SK-N-SH treated with all-trans-retinoic acid at 6 μM for 48 hours (cell line): ENCODE measurements at places on chromosomes 12 and 14.

DNA sequence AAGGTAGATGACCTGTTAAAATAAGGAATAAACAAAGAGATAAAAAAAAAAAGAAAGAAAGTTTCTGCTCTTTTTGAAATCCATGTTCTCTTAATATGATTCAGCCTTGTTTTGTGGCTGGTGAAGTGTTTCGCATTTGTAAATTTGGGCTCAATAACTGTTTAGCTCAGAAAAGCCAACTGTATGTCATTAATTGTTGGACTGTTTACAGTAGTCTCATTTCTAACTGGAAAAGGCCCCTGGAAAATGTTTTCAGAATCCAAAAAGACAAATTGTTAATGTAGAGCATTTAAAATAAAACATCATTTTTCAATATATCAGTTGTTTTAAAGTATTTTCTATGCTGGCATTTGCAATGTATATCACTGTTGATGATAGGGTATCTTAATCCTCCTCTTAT is 47.4 kb upstream of the DYRK2 start:
- no peak for ATAC-seq

DNA sequence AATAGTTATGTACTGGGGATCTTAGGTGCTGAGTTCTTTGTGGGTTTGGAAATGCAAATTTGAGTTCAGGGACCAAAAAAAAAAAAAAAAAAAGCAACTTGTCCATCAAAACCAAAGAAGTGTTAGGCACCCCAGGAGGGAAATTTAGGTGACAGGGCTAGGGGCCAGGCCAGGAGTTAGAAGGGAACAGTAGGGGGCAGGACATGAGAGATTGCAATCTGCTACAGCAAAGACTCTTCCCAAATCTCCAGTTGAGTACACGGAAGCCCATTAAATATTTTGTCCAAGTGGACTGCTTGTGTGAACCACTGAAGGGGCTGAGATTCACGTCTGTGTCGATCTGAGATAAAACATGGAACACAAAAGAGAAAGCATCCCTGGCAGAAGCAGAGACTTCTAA is 52.8 kb downstream of the TSPAN19 start:
- no peak for ATAC-seq

DNA sequence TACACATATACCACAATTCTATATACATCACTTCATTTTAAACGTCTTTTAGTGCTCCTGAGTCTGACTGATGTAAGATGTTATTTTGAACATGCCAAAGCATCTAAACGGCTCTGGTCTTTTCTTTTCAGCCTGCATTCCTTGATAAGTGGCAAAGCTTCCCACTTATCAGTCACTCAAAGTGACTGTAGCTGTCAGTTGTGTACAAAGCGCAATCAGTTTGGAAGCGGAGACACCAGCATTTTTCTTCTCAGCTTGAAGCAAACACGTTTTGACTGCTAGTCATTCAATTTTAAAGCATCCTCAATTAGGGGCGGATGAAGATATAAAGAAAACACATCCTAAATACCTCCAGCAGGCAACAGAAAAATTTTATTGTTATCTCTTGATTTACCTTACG is 226.8 kb downstream of the SOX5 start:
- ATAC-seq, result no peak

DNA sequence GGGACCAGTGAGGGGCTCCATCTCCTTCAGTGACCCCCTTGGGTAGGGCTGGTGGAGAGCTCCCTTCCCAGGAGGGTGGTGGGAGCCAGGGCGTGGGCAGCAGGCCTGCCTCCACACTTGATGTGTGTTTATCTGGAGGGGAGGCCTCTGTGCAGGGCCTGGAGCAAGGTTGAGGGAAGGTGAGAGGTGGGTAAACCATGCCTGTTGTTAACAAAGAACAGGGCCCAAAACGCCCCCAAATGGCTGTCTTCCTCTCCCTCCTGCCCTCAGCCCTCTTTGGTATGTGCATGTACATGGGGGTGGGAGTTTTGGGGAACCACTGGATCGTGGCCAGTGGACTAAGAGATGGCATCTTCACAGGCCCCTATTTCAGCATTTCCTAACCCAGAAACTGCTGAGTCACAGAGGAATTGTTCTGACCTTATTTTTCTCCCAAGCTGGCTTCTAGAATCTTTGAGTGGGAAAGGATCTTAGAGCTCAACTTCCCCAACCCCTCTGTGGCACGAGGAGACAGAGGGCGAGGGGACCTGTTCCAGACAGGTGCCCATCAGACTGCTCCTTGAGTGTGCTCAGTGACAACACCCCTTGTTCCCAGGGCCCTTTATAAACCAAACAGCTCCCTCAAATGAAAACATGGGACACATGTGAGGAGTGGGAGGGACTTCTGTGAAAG is 3.6 kb downstream of the SLC48A1 start:
- no peak for ATAC-seq

GRCh38 chr12:25830456-25830855 is 128.0 kb upstream of the RASSF8 start:
- no peak for ATAC-seq

GRCh38 chr12:42059127-42059526 is 85.5 kb downstream of the GXYLT1 start:
- no peak for ATAC-seq

DNA sequence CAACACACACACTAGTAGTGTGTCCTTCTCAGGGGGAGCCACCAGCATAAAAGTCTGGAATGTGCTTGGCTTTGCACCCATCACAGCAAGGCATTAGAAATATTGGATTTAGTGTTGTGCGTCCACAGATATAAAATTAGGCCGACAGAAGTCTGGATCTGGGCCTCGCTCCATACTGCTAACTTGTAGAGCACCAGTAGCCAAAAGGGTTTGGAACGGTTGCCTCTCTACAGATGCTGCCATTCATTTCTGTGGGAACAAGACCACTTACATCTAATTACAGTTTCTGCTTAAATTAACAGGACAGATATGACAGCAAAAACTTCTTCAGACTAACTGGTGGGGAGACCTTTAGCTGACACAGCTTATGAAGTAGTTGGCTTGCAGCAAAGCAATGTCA is 94.2 kb downstream of the EXOC5 start:
- ATAC-seq, result no peak

GRCh38 chr12:120314220-120314619 is 12.1 kb downstream of the SIRT4 start:
- ATAC-seq, result no peak
